ENCODE measurements at places on chromosomes 4 and X.

DNA sequence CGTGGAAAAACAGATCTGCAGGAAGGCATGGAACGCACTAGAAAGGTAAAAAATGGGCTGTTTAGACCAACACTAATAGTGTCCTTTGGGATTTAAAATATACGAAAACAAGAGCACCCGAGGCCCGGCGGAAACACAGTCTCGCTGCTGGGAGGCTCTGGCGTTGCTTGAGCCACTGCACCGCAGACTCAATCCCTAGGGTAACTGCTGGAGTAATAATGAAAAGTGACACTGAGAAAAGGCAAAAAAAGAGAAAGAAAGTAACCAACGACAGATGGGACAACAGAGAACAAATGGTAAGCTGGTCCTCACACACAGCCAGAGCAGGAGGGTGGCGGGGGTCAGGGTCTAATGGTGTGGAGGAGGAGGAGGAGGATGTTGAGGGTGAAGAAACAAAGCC lies 15.4 kb downstream of the IRAK1 start:
- DNase-seq: no peak

GRCh38 chrX:8245411-8245810 lies 74.3 kb upstream of the VCX2 start:
- DNase-seq: no peak

- no peak for DNase-seq
These were observed 2547.7 kb downstream of the ARAP2 start for GRCh38 chr4:33696586-33696985.

DNA sequence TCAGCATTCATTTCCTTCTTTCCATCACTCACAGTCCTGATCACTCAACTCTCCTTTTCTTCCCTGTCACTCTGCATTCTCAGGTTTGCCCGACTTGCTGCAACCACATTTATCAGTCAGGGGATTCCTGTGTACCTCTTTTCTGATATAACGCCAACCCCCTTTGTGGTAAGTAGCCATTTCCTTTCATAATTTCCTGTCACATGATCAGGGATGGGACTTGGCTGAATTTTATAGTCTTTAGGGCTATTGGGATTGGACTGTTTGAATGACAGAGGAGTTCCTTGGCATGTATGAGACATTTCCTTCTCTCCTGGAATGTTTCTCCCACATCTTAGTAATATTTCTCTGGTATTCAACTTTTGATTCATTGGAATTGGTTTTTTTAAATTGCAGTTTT lies 11.0 kb downstream of the PGM2 start:
- DNase-seq: no peak

DNA sequence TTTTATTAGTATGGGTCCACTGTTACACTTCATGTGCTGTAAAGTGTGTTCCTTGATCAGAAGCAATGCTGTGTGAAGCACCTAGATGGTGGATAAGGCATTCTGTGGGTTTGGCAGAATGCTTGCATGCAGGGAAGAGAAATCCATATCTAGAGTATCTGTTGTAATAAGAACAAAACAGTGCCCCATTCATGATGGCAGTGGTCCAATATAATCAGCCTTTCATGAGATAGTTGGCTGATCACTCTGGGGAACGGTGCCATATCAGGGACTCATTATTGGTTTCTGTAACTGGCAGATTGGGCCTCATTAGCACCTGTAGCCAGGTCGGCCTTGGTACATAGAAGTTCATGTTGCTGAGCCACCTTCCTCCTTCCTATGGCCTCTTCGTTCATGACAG lies 28.7 kb downstream of the STIM2 start:
- DNase-seq: no peak

GRCh38 chrX:5936438-5936837 lies 292.2 kb downstream of the NLGN4X start:
- no peak for DNase-seq

- no peak for DNase-seq
These were observed 423.5 kb upstream of the CTSO start for GRCh38 chr4:156377036-156377710.

GRCh38 chrX:136691028-136691809 lies 43.3 kb downstream of the CD40LG start:
- no peak for DNase-seq

- DNase-seq: no peak
These were observed 74.8 kb upstream of the STIM2 start for GRCh38 chr4:26785810-26786209.

- DNase-seq: no peak
These were observed 340.4 kb downstream of the NKX6-1 start for GRCh38 chr4:84158670-84159069.

GRCh38 chr4:16893141-16893651 lies 5.2 kb downstream of the LDB2 start:
- no peak for DNase-seq

DNA sequence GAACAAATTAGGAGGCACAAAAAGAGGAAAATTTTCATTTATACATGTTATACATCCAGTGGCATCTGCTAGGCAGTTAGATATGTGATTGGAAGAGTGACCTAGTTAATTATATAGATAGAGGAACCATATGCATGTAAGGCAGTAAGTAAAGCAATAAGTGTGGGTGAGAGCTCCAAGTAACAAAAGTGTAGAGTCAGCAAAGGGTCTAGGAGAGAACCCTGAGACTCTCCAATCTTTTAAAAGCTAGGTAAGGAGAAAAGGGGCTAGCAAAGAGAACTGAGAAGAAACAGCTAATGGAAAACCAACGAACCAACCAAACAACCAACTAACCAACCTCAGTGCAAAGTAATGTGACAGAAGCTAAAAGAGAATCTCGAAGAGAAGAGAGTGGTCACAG lies 3.8 kb upstream of the CFAP299 start:
- no peak for DNase-seq

DNA sequence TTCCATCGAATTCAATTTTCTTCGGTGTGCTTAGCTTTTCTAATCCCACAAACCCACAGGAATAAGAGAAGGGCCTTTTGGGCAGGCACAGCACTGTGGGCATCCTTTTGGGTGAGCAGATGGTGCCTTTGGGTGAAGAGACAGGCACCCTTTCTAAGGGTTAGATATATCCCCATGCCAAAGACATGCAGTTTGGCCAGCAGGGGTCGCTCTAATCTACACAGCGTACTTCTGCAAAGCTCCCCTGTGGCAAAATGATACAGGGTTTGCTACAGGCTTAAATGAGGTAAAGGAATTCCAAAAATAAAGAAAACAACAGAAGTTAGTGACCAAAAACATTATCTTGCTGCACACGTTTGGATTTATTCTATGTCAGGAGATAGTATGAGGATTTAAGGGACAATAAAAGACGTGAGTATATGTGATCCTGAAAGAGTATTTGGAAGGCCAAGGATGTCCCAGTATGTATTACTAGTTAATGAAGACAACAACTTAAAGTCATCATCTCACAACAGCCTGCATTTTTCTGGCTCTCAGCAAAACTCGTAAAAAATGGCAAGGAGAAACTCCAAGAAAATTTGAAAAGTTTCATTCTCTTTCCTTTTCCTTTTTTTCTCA lies 49.5 kb downstream of the PHEX start:
- peak; percentile 6 for DNase-seq

- peak; percentile 52 for DNase-seq
These were observed 28.7 kb downstream of the CLDN34 start for GRCh38 chrX:9995855-9996339.

GRCh38 chr4:23999714-24000469 lies 110.0 kb upstream of the PPARGC1A start:
- DNase-seq: no peak

- no peak for DNase-seq
These were observed 155.5 kb downstream of the INPP4B start for GRCh38 chr4:142690406-142691163.

- DNase-seq: no peak
These were observed 6.3 kb downstream of the SLC25A4 start for GRCh38 chr4:185149392-185149791.

- no peak for DNase-seq
These were observed 27.9 kb upstream of the NFXL1 start for GRCh38 chr4:47942081-47942819.

DNA sequence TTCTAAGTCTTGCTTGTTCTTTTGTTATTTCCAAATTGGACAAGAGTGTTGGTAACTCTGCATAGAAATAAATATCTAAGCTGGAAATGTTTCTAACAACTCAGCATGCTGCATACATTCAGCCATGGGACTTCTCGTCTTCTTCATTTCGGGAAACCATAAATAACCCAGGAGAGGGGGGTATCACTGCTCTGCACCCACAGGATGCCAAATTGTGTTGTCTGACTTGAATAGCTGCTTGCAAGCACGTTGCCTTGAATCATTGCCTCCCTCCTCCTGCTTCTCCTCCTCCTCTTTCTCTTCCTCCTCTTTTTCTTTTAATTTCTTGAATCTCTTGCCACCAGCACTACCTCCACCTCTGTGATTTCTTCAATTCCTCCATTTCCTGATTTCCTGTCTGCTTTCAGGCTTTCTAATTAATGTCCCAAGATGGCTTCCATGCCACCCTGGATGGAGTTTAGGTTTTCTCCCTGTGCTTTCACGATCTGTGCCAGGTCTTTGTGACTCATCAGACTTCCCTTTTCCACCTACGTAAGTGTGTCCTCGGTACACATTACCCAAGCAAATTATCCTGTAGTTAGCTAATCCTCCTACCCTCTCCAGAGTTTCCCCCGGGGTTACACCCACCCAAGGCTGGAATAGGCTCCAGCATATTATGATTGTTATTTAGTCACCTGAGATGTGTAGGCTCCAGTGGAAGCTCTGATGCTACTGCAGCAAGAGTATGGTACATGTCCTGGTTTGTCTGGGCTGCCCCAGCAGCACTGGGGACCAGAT lies 122.6 kb upstream of the VCX3B start:
- DNase-seq: no peak

DNA sequence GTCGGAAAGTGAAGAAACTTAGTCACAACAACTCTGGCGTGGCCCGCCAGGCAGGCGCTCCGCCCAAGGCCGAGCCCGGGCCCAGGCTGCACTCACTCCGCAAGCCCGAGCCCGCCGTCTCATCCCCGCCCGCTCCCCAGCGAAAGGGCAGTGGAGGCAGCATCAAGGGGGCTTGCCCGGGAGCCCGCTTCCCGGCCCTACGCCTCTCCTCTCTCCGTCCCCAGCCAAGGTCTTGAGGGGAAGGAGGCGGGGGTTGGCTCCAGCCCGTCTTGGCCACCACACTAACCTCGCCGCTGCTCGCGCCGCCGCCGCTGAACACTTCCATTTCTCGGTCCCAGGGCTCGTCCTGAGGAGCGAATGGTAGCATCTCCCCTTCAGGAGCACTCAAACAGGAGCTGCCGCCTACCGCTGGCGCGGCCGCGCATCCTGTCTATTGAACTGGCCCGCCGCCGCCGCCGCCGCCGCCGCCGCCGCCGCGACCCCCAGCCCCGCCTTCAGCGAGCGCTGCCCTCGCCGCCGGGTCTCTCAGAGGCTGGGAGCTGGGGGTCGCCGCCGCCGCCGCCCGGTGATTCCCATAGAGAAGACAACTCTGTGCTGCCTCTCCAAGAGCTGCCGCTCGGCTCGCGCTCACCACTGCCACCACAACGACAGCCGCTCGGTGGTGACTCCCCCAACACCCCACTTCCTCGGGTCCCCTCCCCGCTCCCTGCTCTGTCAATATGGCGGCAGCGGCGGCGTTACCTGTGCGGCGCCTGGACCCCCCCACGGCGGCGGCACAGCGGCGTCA lies at the start of gene RPS6KA6:
RPS6KA6 (minus strand) TSS at position 667 of the 787 bp plus-strand sequence; CDS start at position 367, 300 bp downstream.
- no peak for DNase-seq

- no peak for DNase-seq
These were observed 484.2 kb upstream of the BOD1L1 start for GRCh38 chr4:14111730-14112181.

DNA sequence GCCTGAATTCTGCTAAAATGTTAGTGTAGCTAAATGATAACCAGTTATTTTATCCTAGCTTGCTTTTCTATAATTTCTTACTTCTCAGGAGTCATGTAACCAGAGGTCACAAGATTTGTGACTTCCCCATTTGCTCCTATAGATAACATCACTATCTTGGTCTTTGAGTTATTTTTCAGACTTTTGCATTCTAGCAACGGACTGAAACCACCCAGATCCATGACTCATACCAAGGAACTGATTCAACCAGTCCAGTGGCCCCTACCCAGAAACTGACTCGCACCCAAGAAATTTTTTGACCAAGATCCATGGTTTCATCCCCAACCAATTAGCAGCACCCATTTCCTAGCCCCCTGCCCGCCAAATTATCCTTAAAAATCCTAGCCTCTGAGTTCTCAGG lies 50.0 kb downstream of the IQCM start:
- no peak for DNase-seq

DNA sequence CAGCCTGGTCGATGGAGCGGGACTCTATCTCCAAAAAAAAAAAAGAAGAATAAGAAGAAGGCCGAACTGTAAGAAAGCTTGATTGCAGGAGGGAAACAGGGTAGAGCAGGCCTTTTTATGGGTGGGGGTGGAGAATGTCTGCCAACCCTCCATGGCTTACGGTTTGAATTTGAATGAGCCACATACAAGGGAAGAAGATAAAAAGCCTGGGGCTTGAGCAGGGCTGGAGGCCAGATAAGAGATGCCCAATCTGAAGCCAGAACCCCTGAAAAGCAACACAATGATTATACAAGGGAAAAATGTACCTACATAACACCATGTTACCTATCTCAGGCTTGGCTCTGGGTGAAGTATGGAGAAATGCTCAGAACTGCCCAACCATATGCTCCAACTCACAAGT lies 57.3 kb upstream of the TRIM2 start:
- no peak for DNase-seq

DNA sequence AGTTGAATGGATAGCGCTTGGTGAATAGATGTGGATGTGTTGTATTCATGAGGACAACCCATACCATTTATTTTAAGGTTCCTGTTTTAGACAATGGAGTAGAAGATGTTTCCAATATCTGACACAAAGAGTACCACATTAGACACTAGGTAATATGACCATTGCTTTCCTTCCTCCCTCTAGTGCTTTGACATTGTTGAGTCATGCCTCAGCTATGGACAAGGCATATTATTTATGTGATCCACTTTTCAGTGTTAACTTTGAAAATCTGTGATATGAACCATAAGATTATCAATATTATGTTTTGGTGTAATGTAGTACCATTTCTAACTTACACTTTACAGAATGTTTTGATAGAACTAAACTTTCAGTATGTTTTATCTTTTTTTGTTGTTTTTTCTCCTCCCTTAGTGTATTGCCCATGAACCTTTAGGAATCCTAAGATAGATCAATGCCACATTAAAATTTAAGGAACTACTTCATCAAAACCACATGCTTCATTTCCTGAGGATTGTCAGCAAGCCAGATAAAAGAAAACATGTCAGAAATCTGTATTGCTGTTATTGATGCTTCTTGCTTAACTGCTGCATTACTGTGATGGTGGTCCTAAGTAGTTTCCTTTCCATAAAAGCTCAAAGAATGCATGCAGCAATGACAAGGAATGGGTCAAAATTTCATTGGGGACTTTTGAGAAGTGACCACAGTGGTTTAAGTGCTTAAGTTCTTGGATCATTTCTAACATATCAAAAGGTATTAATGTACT lies 105.0 kb downstream of the PCDH7 start:
- no peak for DNase-seq

- DNase-seq: no peak
These were observed 146.8 kb downstream of the DCLK2 start for GRCh38 chr4:150224896-150225591.

- DNase-seq: no peak
These were observed 822.1 kb upstream of the ADGRL3 start for GRCh38 chr4:60378010-60378409.

DNA sequence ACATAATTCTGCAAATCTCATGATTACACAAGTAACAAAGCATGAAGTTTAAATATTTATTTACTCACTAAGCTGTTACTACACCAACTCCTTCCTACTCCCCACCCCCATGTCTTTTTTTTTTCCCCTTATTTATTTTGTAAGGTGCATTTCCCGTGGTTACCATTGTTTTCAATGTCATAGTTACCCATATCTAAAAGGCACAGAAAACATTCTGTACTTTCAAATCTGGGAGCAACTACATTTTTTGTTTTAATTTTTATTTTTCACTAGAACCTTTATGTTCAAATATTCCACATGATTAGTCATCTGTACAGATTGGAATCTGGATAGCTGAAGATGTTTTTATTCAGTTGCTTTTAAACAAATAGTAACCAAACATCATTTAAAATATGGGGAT lies 62.8 kb downstream of the PPP3CA start:
- DNase-seq: no peak
